ENCODE measurements at places on chromosomes 6 and 20.
A peak's percentile ranks its signal among the peaks of the same experiment; 100 is the strongest.

GRCh38 chr20:63441136-63442099 lies 31.0 kb downstream of the KCNQ2 start:
- no peak for DNase-seq

- DNase-seq = no peak
Observed at GRCh38 chr20:22160101-22160652, 424.2 kb downstream of the FOXA2 start.

DNA sequence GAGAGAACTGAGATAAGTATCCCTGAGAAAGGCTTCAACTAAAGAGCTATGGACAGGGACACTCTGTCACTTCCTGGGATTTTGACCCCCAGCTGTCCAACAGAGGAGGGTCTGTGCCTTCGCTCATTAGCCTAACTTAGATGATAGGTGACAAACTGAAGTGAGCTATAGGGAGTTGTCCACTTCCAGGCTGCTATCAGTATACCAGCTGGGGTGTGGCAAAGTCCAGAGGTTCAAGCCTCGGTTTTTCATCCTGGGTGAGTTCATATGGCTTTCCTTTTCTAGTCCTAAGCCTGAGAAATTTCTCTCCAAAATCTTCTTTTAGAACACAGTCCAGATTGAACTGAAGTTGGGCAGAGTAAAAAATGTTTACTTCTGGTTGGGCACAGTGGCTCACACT lies 5.9 kb upstream of the PAQR8 start:
- DNase-seq = no peak

DNA sequence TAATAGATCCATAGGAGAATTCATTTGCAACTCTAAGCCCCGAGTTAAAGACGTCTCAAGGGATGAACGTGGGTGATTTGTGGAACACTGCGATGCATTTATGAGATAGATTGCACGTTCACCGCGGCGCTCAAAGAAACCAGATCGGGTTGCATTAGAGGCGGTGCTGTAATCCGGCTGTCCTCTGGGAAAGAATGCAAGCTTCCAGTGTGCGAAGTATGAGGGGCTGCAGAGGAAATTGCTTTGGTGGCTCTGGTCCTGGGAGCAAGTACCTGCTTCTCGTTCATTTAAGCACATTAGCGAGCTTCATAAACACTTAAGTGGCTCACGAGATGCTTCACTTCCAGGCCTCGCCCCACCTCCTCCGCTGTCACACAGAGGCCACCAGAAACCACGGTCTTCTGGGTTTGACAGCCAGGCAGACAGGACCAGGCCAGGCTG lies 182.3 kb downstream of the CDH4 start:
- no peak for DNase-seq

DNA sequence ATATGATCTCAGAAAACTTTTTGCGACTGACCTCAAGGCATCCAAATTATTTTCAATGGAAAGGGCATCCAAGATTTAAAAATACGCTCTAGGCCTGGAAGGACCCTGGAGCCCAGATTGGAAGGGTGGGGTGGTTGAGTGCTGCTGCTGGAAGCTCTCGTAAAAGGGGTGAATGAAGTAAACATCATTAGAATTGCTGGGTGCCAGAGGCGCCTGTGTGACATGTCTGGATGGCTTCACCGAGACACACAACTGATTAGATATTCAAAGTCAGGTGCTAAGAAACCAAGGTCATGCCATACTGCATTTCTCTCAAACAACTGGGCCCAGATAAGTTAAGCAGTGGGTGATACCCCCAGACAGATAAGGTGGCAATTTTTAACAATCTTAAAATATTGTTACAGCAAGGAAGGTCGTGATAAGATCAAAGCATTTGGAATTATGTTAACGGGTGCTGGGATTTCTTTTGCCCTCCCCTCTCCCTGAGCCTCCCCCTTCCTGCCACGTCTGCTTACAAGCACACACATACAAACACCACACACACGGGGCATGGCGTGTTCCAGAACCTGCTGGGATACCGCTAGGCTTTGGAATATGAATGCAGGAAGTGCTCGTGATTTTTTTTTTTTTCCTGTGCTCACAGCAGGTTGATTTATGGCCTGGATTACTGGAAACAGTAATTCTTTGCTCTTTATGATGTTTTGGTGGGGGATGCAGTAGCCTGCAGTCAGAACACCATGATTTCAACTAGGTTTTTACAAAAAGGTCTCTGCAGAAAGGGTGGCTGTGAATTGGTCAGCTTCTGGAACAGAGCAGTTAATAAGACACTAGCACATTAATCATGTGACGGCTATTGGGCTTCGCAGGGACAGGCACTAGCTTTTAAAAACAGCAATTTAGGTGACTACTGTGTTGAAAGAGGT lies 551.2 kb downstream of the QKI start:
- no peak for DNase-seq

DNA sequence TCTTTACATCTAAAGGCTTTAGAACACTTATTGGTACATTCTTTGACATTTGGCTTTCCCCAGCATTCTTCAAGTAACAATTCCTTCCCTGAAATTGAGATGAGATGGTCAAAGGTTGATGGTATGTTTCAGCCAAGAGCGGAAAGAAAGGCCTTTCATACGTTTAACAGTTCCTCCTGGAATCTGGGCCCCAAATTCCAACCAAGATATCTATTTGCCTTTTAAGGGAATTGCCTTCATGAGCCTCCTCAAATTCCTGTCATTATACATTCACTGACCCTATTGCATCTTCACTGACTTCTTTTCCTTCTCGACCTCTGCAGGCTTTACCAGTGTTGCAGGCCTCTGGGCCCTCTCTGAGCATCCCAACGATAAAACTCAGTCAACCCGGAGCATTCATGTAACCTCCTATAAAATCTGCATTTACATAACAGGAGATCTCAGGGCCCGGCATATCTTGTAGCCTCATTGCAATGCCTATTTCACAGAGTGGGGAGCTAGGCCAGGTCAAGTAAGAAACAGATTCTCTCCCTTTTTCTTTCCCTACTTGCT lies 18.3 kb upstream of the WFDC9 start:
- no peak for DNase-seq

GRCh38 chr6:44029444-44030185 lies 97.6 kb downstream of the MRPL14 start:
- no peak for DNase-seq

DNA sequence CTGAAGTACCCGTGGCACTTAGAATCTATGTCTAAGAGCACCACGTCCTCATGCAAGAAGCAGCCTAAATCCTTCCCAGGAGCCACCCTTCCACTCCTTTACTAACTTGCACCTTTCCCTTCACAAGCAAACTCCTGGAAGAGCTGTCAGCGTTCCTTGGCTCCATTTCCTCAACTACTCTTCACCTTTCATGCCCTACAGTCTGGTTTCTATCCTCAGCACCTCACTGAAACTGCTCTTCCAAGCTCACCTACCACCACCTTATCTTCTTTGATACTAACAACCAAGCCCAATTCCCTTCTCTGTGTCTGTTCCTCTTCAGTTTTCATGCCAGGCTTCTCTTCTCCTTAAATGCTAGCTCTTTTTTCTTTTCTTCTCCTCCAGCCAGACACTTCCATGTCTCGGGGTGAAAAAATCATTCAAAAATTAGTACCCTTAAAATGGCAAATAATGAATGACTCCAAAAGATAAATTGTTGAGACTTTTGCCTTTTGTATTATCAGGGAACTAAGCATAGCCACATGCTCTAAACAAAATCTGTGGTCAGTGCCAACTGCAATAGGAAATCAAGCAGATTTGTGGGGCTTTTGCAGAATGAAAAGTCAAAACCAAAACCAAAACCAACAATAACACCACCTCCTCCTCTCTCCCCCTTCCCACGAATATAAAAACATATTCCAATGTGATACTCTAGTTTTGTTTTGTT lies 149.6 kb upstream of the KCNK16 start:
- DNase-seq = no peak

DNA sequence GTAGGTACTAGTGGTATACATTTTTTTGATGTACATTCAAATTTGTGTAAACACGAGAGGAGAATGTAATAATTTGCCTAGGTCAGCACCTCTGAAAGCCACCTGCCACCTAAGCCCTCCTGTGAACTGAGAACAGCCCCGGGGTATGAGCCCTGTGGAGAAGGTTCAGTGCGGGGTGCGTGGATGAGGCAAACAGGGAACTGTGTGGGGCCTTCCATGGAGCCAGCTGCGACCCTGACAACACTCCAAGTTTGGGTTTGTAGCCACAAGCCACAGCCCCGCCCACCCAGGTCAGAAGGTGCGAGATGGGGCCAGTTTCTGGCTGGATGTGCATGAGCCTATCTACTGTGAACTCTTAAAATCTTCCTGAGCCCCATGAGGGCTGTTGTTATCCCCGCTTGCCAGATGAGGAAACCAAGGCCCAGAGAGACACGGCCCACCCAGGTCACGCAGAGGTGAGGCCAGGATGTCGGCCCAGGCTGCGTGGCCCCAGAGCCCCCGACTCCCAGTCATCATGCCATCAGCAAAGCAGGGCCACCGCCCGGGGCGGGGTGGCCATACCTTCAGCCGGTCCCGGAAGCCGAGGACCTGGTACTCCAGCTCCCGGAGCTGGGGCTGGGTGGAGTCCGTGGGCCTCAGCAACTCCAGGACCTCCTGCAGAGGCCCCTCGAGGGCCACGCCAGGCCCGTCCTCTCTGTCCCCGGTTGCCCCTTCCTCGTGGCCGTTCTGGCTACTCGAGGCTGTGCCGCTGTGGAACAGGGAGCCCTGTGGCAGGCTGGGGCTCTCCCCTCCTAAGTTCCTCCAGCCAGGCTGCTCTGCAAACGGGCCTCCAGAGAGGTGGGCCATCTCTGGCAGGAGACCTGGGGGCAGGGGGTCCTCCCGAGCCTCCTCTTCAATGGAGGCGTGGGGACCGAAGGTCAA lies 89.6 kb downstream of the RIPOR3 start:
- peak; percentile 83 for DNase-seq

DNA sequence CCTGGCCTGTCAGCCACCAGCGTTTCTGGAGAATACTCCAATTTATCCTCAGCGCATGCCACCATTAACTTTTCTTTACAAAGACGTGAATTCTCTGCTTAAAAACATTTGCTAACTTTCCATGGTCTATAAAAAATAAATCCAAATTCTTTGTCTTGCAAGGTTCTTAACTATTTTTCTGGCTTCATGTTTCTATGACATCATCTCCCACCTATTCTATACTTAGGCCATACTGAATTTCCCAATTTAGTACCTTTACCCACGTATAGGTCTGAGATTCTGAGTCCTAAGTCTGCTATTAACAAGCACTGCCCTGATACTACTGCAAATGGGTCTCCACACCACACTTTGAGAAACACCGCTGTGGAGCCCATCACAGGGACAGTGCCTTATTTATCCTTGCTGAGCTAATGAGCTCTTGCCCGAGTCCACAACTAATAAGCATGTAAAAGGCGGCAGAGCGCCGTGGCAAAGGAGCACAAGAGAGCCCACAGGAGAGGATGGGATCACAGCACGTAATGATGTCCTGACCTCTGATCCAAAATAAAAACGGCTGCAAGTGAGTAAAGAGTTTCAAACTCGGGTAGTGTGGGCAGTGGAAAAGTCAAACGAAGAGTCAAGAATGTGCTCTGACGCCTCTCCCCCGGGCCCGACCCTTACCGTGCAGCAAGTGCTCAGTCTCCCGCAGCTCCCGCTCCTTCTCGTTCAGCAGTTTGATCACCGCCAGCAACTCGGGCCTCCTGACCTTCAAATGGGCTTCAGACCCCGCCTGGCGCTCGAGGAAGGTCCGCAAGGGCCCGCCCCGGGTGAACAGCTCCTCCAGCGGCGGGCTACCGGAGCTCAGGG lies 519 bp downstream of the MTRF1L start:
- DNase-seq = peak; percentile 19

DNA sequence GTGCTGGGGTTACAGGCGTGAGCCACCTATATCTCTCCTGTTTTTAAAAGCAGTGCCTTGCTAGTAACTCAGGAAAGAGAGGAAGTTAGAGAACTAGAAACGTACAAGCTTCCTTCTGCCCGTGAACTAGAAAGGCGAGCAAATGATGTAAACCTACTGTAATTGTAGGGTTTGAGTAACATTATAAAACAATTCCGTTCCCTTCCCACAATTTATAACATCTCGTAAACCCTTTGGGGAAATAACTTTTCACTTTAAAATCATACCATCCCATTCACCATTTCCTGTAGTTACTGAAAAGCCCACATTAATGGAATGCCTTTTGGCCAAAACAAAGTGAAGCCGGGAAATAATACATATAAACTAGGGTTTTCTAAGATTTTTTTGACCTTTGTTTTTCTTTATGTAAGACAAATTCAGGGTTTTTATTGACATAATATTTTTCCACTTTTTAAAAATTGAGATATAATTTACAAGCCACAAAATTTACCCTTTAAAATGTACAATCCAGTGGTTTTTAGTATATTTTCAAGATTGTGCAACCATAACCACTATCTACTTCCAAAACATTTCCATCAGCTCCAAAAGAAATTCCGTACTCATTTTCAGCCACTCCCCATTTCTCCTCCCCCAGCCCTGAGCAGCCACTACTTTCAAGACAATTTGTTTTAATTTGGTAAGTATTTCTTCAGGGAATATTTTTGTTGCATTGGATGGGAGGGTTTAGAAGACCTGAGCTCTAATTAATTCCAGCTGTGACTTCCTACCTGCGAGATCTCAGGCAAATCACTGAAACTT lies 175.1 kb upstream of the PDE10A start:
- no peak for DNase-seq

- no peak for DNase-seq
Observed at GRCh38 chr20:32357375-32357868, 709 bp upstream of the ASXL1 start.

- peak; percentile 59 for DNase-seq
Observed at GRCh38 chr20:37896932-37897548, 5.9 kb upstream of the VSTM2L start.

DNA sequence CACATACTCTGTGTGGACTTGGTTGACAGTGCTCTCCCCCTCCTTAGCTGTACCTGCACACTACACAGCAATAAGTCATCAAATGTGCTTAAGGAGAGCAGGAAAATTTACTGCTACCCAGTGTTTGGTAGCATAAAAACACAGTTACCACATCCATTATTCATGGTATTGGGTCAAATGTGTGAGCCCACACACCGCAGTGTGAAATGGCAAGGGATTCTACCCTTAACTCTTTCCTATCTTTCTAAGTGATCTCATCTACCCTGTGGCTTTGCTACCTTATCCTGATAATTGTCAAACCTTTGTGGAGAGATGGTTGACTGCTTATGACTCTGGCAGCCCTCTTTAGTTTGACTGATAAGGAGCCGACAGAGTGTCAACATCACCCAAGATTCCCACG lies 47.6 kb downstream of the STX11 start:
- no peak for DNase-seq

- no peak for DNase-seq
Observed at GRCh38 chr20:17809362-17810061, 109.7 kb downstream of the BANF2 start.

GRCh38 chr6:57313009-57313408 lies 4.4 kb upstream of the PRIM2 start:
- DNase-seq = no peak

DNA sequence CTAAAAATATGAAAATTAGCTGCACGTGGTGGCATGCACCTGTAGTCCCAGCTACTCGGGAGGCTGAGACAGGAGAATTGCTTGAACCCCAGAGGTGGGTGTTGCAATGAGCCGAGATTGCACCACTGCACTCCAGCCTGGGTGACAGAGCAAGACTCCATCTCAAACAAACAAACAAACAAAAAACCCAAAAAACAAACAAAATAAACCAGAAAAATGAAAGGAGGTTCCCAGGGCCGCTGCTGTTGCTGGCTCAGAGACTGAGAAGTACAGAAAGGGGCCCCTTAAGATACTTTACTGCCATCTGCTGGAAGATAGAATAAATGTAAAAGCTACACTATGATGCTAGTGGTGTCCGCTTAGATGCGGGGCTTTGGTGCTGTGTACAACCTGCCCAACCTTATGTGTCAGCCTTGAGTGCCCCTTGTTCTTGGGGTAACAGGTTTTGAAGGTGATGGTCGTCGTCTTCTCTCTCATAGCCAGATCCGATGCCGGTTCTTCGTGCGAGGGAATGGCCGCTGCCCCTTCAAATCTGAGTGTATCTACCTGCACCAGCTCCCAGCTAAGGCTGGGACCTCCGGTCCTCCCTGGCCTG lies 2.8 kb upstream of the FANCE start:
- peak; percentile 89 for DNase-seq
